T-cell (primary cell): ENCODE measurements at places on chromosomes 2 and 18.

- no peak for DNase-seq
Observed at GRCh38 chr2:17791121-17791816, 25.0 kb upstream of the MSGN1 start.

DNA sequence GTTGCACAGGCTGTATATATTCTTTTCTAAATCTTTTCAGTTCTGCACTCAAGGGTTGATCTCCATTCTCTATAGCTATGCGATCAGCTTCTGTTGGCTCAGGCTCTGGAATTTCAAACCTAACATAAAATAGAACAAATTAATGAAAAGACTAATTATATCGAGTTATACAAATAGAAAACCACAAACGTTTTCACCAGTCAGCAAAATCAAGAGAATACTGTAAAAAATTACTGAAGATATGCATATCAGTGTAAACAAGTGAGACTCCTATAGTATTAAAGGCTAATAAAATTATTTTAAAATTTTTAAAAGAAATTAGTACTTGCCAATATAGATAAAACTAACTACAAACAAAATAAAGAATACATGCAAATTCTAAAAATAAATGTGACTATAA, 107.0 kb downstream of the SOS1 start:
- no peak for DNase-seq

DNA sequence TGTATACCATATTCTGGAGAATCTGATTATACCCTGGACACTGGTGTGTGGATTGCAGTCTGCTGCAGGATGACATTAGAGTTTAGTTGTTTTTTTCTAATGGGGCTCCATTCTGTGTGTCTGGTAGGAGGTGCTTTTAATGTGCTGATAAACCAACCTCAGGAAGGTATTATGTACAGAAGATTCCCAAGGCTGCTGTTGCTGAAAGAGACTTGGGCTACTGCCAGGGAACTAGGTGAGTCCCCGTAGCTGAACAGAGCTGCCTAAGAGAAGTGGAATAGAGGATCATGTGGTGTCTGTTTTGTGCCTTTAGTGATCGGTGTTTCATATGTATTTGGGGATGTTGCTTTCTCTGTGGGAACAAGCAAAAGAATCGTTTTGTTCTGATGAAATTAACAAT, 16.5 kb downstream of the SPATA3 start:
- DNase-seq: no peak

- DNase-seq: no peak
Observed at GRCh38 chr2:134771313-134771801, 52.6 kb upstream of the TMEM163 start.

DNA sequence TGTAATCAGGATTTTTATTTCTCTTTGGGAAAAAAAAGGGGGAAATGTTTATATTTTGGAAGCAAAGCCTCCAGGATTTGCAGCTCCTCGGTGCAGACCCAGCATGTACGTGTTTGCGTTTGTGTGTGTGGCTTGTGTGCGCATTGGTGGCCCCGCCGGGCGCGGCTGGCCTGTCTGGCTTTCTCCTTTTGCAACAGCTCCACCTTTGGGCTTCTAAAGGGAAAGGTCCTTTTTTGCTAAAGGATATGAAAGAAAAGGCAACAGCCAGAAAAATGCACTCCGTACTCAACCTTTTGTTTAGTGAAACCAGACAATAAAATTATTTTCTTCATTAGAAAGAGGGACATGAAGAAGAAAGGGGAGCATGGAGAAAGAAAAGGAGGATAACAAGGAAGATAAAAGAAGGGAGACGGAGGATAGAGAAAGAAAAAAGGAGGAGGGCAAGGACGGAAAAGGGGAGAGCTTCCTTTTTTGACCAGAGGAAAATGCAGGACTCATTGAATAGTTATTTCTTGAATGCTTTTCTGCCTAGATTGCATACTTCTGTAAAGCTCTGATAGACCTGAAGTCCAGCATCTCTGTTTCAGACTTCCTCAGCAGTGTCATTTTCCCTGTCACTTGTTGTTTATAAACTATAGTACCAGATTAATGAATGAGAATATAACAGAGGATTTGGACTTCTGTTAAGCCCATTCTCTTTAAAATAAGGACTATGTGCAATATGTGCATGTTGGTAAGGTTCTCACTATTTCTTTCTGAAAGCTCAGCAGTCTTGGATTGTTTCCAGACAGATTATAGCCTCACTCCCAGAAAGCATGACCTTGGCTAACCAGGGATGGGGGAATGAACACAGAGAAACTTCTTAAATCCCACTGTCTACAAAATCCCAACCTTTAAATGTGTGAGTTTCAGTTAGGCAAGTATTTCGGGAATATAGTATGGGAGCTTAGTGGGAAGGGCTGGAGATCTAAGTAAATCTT, 563.1 kb upstream of the PIK3C3 start:
- DNase-seq: no peak

- DNase-seq: no peak
Observed at GRCh38 chr2:213152065-213152794, 818 bp upstream of the IKZF2 start.

GRCh38 chr2:201579536-201579935, 63.8 kb downstream of the TMEM237 start:
- no peak for DNase-seq

- no peak for DNase-seq
Observed at GRCh38 chr2:123563515-123563914, 461.6 kb upstream of the CNTNAP5 start.

DNA sequence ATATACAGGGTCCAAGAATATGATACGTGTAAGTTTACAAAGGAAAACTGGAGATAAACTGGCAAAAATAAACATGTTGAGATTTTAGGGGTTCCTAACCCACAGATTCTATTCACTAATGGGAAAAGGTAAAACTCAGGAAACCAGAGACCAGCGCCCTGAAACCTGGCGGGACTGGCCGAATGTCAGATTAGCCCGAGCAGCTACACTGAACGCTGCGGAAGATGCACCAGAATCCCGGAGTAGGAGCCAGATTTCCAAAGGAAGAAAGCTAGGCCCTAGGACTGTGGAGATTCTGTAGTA, 679 bp upstream of the WDR75 start:
- DNase-seq: no peak

GRCh38 chr18:56086176-56086575, 498.2 kb upstream of the TCF4 start:
- DNase-seq: no peak

- no peak for DNase-seq
Observed at GRCh38 chr18:22499421-22499820, 81.7 kb upstream of the CTAGE1 start.

GRCh38 chr18:36403896-36404820, 106.6 kb downstream of the FHOD3 start:
- no peak for DNase-seq

GRCh38 chr2:2181493-2181892, 149.6 kb downstream of the MYT1L start:
- DNase-seq: no peak

DNA sequence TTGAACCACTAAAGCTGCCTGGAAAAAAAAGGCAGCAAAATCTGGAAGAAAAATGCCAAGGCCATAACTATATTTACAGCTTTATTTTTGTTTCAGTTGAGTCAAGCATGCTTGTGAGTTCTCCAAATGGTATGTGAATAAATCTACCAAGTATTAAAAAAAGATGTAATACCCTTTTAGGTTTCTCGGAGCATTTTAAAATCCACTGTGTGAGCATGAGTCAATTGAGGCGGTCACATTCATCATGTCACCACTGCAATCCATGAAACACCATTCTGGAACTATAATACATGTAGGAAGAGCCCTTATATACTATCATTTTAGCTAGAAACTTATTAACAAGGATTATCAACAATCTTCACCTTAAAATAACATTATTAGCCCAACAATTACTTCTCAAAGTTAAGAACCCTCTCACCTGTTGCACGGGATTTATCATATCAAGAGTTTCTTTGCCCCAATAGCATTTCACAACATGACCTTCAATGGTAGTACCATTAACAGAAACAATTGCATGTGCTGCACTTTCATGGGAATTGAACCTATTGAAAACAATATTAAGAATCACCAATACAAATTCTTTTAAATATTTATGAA, 24.2 kb upstream of the C2orf42 start:
- DNase-seq: no peak

GRCh38 chr18:69265656-69266055, 135.0 kb upstream of the DOK6 start:
- no peak for DNase-seq

GRCh38 chr2:203835892-203836800, 31.4 kb upstream of the CTLA4 start:
- DNase-seq: no peak

DNA sequence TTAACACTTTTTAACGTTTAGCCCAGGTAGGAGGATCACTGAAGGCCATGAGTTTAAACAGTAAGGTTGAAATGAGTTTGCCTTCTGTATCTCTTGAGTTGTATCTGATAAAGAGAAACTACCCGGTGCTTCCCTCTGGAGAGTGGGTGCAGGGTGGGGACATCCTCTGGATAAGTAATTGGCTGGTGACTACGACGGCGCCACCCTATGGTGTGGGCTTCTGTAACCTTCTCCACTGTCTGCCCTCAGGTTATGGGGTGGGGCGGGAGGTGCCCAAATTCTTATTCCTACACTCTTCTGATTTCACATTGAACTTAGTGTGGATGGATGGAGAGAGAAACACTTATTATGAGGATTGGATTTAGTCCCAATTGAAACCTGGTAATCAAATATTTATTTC, 68.8 kb downstream of the LDLRAD4 start:
- DNase-seq: no peak

DNA sequence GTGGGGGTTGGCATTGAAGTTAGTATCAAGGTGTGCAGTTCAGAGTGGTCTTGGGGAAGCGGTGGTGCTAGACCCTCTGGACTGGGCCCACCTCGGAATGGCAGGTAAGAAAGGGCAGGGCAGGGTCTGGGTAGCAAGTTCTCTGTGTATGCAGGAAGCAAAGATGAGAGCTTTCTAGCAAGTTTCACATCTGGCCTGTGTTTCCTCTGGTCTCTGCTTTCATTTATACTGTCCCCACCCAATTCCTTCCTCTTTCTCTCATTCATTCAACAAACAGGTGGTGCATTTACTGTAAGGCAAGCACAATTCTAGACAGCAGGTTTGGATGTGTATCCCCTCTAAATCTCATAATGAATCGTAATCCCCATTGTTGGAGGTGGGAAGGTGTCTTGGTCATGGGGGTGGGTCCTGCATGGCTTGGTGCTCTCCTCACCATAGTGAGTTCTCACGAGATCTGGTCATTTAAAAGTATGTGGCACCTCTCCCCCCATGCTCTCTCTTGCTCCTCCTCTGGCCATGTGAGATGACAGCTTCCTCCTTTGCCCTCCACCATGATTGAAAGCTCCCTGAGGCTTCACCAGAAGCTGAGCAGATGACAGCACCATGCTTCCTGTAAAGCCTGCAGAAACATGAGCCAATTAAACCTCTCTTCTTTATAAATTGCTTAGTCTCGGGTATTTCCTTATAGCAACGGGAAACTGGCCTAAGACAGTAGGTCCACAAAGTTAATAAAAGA, 51.8 kb downstream of the PKDCC start:
- no peak for DNase-seq

DNA sequence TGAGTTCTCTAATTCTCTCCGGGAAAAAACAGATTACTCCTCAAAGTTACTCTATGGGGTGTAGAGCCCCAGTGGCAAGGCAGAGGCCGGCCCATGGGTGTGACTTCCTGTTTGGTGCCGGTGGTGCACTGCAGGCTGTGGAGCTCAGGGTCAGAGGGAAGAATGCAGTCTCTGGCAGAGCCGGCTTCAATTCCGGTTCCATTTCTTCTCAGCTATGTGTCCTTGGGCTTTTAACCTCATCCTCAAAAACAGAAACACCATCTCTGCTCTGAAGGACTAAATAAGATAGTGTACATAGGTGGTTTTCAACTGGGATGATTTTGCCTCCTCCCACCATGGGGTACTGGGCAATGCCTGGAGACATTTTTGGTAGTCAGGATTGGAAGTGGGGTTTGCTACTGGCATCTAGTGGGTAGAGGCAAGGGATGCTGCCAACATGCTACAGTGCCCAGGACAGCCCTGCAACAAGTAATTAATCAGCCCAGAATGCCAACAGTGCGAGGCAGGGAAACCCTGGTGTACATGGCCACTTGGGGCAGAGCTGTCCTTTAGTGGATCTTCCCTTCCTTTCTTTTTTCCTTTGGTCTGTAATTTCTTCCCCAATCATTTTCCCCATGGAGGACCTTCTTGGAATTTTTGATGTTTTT, 81.2 kb downstream of the INSIG2 start:
- DNase-seq: no peak

DNA sequence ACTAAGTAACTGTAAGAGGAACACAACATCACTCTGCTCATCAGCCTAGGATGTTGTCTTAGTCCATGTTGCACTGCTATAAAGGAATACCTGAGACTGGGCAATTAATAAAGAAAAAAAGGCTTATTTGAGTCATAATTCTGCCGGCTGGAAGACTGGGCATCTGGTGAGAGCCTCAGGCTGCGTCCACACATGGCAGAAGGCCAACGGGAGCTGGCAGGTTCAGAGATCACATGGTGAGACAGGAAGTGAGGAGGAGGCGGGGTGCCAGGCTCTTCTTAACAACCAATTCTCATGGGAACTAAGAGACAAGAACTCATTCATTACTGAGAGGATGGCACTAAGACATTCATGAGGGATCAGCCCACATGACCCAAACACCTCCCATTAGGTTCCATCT, 46.8 kb downstream of the EPG5 start:
- DNase-seq: no peak

GRCh38 chr2:156845806-156846558, 409.8 kb downstream of the GPD2 start:
- DNase-seq: no peak

GRCh38 chr2:84494070-84494469, 22.2 kb upstream of the DNAH6 start:
- DNase-seq: no peak

GRCh38 chr2:10254373-10255188, 48.1 kb upstream of the HPCAL1 start:
- no peak for DNase-seq

DNA sequence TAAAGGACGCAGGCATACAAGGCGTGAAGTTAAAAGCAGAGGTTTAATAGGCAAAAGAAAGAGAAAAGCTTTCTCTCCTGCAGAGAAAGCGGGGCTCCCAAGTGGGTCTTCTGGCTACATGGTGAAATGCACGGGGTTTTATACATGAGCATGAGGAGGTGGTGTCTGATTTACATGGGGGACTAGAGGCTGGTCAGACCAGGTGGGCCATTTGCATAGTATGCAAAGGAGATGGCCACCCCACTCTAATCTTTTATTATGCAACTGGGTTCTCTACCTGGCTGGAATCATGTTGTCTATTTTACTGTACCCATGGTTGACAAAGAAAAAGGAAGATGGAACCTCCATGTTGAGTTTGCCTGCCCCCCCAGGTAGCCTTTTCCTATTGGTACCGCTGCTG, 356.2 kb downstream of the KCNJ3 start:
- no peak for DNase-seq

DNA sequence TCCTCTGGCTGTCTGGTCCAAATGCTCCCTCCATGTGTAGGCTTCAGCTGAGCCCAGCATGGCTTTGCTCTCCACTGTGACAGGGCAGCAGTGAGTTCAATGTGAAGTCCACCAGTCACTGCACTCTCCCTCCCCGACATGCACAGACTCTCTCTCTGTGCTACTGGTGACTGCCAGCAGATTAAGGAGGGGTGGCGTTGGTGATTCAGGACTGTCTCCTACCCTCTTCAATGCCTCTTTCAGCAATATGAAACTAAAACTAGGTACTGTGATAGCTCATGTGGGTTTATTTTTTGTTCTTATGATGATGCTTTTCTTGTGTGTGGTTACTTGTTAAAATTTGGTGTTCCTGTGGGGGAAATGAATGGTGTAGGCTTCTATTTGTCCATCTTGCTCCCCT, 201.0 kb upstream of the RBMS1 start:
- DNase-seq: no peak
